ENCODE measurements at places on chromosomes 12 and 14. TPM values are rescaled to one million over a fixed set of nuclear protein-coding genes. Genes with fewer than 3 reads are reported as not detected.

DNA sequence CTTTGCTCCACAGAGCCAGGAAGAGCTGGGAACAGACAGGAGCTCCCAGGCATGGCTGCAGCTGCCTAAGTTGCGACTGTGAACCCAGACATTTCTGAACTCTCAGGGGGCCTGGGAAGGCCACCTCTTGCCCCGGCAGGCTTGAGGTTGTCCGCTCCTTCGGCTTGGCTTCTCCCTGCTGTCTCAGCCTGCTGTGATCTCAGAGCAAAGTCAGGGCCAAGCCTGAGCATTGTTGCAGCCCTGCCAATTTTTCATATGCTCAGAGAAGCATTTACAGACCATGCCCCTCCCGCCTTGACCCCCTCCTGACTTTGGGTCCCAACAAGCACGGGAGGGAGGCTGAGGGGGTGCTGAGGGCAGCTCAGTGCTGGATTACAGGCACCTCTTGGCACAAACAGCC lies 1439.1 kb upstream of the FLRT2 start:
- DNase-seq: no peak

Gene SP1
- 10.2 TPM for polyA plus RNA-seq

Gene ADAMTS20
- not detected for polyA plus RNA-seq

DNA sequence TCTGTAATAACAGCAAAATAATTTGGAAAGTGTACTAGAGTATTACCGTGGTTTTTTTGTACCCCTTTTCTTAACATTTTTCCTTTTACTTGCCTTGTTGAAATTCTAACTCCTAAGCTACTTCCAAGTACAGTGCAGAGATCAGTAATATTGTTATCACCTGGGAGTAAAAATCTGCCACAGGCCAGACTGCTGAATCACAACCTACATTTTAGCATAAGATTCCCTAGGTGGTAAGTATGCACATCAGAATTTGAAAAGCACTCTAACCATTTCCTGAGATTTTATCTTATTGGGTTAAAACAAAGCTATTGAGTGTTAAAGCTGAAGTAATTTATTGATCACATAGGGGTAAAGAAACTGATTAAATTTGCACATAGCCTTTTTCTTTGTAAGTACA lies 55.2 kb upstream of the KCNH3 start:
- no peak for DNase-seq

DNA sequence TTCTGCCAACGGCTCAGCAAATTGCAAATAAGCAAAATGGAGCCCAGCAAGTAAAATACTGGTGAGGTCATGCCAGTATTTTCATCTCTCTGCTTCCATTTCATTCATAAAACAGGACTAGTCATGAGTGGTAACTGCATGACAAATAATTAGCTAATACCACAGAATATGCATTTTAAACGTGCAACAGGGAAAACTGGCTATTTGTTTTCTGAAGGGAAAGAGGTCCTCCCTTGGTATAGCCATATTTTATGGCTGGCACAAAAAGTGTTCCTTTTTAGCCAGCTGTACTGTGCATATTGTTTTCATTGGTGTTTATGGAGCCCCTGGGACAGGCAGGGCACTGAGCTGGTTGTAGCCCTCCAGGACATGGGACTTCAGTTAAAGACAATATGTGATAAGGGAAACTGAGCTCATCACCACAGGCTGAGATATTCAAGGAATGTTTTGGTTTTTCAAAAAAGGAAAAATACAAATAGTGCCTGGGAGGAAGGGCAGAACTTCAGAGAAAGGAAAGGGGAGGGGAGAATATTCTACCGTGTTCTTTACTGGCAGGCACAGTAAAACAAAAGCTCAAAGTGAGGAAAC lies 26.1 kb upstream of the FOXN3 start:
- no peak for DNase-seq

DNA sequence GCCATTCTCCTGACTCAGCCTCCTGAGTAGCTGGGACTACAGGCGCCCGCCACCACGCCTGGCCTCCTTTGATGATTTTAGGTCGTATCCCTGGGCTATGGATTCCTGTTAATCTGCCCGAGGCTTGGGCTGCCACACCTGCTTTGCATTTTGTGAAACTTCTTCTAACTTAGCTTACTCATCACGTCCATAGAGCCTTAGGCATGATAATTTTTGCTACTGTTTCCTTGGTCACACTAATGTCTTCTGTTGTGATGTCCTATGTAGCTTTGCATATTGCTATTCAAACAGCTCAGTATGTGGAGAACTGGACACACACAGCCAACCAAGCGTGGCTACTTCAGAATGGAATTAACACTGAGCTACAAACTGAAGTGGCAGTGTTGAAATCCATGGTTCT lies 47.5 kb upstream of the DDX11 start:
- DNase-seq: no peak

Gene CTSG
- not detected for polyA plus RNA-seq

DNA sequence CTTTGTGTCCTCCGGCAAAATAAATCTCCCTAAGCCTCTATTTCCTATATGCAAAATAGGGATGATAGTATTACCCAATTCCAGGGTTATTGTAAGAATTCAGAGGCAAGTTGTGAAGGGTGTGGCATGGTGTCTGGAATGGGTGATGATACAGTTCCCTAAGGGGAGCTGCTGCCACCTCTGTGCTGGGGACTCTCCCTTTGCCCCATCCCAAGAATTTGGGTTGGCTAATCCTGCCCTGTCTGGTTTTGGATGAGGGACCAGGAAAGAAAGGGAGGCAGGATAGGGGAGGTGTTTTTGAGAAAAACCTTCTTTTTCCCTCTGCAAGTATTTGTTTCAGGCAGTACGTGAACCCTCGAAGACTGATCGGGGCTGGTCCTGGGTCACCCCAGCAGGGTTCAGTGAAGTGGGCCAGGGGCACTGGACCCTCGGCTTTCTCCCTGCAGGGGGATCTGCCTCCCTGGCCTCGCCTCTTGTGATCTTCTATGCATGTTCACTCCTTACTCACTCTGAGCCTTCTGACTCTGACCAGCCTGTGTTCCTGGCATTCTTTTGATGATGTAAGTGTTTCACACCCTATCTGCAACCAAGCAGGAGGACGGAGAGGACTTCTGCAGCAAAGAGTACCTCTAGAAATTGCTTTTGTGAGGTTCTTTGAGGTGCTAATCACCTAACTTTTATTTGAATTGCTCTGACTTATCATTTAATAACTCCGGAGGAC lies 60.8 kb downstream of the RASSF3 start:
- no peak for DNase-seq

All from naive thymus-derived CD4-positive, alpha-beta T cell (primary cell).